ENCODE measurements at places on chromosomes 3 and 15.

DNA sequence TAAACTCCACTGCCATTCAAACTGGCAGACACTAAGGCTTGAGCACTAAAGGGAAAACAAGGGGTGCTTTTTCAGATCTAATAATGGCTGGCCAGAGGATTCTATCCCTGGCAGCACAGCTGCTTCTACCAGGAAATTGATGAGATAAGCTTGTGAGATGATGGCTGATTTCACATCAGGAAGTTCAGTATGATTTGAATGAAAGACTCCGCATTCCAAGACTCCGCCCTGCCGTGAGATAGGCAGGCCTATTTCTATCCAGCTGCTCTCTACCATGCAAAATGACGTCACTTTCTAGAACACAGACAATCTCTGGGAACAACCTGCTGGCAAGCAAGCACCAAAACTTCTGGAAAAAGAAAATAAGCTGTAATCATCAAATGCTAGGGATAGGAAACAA, 171.8 kb downstream of the WDR76 start:
- no peak for DNase-seq

- DNase-seq, result no peak
These were observed 117.2 kb upstream of the LRRC3B start for GRCh38 chr3:26505399-26505798.

- no peak for DNase-seq
These were observed 292.0 kb upstream of the NECTIN3 start for GRCh38 chr3:110779581-110779980.

- DNase-seq, result no peak
These were observed 209.7 kb downstream of the P3H2 start for GRCh38 chr3:189911001-189911400.

Data from cortex of kidney (tissue), 1 donor.